Activated T-cell treated with anti-CD3 and anti-CD28 coated beads, Interleukin-2, amount 50 U/mL, for 48 hours (primary cell): ENCODE measurements at places on chromosomes 6 and 20.

GRCh38 chr20:3238616-3239025 lies 369 bp downstream of the SLC4A11 start:
- peak; percentile 62 for DNase-seq

- DNase-seq = no peak
Measured at GRCh38 chr6:7802662-7803061, 76.8 kb downstream of the BMP6 start.

DNA sequence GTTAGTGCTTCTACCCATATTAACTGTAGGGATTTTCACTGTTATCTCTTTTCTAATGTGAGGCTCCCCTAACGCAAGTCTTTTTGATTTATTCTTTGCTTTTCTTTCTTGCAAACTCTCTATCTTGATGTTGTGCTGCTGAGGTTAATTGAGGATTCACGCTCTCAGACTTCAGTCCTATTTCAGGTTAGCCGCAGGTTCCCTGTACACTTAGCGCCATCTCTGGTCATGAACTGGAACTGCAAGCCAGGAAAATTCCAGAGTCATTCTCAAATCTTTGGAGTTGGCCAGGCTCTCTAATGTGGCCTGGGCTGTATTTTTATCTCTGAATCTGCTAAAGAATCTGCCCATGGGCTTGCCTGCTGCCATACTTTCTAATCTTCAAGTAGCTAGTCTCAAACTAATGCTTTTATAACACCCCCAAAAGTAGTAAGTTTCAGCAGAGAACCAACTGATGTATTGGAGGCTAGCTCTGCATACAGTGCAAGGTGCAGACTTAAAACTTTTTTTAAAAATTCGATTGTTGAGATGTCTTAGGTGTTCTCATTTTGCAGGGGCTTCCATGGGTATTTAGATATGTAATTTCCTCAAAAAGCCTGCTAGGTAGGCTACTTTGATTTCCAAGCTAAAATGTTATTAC lies 91.1 kb upstream of the OPRM1 start:
- no peak for DNase-seq

- no peak for DNase-seq
Measured at GRCh38 chr20:8260837-8261251, 128.8 kb downstream of the PLCB1 start.

GRCh38 chr6:28929887-28930620 lies 6.3 kb upstream of the TRIM27 start:
- DNase-seq = no peak

DNA sequence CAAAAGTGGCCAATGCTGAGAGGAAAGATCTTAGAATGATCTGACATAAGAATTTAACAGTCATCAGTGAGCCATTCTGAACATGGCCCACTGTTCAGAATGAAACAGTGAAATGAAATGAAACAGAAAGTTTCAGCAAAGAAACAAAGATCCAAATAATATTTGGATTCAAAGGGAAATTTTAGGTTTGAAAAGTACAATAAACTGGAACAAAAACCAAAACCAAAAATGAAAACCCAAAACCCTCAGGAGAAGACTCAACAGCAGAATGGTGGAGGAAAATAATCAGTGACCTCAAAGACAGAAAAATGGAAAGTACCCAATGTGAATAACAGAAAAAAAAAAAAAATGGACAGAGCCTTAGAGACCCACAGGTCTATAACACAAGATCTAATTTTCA lies 66.1 kb upstream of the EMILIN3 start:
- DNase-seq = no peak

- DNase-seq = no peak
Measured at GRCh38 chr6:33949877-33950435, 146.2 kb upstream of the MLN start.

GRCh38 chr6:142482249-142482648 lies 180.4 kb downstream of the ADGRG6 start:
- DNase-seq = no peak

GRCh38 chr20:24403406-24403805 lies 66.0 kb upstream of the SYNDIG1 start:
- DNase-seq = no peak
